ENCODE measurements at places on chromosomes 12 and 14. TPM values are rescaled to one million over a fixed set of nuclear protein-coding genes. Genes with fewer than 3 reads are reported as not detected.

Gene OASL
- not detected for total RNA-seq

Gene CD4
- total RNA-seq: not detected

DNA sequence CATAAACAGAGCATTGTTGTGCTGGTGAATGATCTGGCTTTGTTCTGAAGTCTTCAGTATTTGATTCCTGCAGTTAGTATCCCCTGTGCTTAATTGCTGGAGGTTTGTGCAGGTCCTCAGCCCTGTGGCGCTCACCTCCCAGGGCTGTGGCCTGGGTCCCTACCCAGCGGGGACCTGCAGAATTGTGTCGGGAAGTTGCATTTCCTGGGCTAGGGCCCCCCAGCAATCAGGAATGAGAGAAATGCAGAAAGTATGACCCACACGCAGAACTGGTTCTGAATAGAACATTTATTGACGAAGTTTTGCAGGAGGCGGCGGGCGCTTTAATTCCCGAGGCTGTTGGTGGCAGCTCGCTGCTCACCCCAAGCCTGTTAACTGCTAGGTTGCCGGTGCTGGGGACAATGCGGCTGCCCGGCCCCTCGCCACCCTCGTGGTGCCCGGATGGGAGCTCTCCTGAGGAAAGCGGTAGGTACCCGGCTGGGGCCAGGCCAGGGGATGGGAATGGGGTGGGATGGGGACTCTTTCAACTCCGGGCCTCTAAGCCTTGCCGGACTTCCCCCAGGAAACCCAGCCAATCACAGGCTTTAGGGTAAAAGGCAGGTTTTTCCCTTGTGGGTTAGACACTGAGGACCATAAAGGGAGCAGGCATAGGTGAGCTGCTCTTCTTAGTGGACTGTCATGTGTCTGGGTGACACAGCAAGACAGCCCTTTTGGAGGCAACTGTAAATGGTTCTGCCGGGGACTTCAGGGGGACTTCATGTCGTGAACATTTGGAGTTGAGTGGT is 11.6 kb downstream of the PLEKHG3 start:
- no peak for DNase-seq

DNA sequence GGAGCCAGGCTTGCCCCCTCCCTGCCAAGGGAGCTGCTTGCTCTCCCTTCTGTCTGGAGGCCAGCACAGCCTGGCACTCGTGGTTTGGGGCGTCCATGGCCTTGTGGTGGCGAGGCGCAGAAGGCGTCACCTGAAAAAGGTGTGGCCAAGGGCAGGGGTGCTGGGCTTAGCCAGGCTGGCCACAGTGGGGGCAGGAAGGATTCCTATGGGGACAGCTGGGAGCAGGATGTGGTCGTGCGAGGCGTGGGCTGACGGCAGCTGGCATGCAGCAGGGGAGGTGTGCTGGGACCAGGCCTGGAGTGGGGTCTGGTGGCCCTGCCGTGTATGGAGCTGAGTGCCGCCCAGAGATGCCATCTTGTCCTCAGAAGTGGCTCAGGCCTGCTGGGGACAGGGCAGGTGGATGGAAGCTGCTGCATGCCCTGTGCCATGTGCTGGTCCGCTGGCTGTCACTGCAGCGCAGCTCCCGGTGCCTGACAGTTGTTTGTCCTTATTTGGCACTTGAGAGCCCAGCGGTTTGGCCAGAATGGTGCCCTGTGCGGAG is 30.0 kb downstream of the SH2B3 start:
- no peak for DNase-seq

Gene PYM1
- total RNA-seq: 25.1 TPM

Gene NEUROD4
- not detected for total RNA-seq

Gene OR4L1
- not detected for total RNA-seq

DNA sequence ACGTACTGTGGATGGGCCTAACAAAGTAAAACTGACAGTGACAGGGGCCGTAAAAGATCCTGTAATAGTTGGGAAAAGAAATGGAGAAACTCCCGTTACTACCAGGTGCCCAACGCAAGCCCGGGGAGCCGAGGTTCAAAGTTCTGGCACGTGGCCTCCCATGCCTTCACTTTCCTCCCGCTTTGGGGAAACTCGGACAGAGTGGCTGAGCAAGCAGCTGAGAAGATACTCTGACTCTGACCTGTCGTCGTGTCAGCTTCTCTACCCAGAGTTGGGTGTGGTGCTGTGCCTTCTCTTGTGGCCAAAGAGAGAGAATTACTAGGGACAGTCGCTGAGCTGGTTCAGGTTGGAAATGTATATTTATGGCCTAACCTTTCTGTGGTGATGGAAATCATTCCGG is 1.7 kb downstream of the B4GALNT3 start:
- DNase-seq: no peak

DNA sequence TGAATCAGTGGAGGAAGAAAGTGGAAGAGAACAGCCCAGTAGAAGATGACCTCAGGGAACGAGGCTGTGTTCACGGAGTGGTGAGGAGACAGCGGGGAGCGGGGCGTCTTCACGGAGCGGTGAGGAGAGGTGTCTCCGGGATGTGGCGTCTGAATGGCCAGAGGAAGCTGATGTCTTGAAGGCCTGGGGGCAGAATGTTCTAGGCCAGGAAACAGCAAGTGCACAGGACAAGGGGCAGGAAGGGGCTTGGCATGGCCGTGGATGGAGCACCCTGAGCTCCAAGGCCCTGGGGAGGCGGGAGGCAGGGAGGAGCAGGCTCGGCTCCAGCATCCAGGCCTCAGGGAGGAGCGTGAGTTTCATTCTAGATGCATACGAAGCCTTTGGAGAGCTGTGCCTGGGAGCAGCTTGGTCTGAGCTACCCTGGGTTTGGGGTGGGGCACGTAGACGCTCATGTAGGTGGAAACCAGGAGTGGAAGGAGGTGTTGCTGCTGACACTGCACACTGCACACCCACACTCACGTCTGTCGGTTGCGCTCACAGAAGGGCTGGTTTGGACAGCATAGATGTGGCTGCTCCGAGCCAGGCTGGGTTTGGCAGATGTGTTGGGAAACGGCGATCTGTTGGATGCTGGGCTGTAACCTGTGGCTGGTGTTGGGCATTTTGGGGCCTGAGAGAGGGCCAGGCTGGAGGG is 131.6 kb downstream of the ADGRD1 start:
- DNase-seq: no peak

DNA sequence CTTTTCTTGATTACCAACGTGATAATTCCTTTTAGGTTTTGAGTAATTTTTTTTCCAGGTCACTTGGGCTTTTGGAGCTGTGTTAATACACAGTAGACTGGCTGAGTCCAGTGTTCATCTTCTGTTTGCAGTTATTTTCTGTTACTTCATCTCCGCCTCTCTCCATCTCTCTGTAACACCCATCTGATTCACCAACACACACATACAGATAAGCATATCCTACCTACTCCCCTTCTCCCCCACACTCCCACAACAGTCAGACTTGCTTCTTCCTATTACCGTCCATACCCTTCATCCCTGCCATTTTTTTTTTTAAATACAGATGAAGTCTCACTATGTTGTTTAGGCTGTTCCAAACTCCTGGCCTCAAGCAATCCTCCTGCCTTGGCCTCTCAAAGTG is 72.7 kb upstream of the MANSC4 start:
- DNase-seq: no peak

- DNase-seq: no peak
Measured at GRCh38 chr12:30063435-30063945, 279.7 kb upstream of the TMTC1 start.

Gene P2RX2
- total RNA-seq: not detected

GRCh38 chr14:91509878-91510170 is 286 bp downstream of the PPP4R3A start:
- no peak for DNase-seq

GRCh38 chr12:98262902-98263301 is 252.5 kb upstream of the TMPO start:
- DNase-seq: no peak

Gene RHEBL1
- total RNA-seq: 0.34 TPM
